Muscle of leg (tissue), 16 donors: ENCODE measurements at places on chromosomes 11 and 22.
A peak's percentile ranks its signal among the peaks of the same experiment; 100 is the strongest.

DNA sequence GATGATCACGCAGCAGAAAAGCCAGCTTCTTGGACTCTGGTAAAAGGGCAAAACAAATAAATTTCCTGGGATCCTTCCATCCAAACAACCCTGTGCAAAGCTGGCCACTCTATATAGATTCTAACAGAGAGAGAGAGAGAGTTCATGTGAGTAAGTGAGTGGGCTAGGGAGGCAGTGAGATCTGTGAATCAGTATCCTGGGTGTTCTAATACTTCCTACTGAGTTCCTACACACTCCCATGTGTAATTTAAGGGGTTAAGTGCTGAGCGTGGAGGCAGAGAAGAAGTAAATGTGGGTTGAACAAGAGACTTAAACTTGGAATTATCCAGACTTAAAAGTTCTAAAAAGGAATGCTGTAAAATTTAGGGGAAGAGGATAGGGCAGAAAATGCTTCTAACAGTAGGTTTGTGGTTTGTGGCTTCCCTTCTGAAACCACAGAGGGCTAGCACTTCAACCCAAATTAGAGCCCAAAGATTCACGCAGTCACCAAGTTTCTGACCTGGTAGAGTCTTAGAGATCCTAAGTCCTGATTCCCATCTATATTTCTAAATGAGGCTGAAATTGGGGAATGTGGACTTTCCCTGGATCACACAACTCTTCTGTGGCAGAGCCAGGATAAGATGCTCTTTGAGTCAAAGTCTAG, 413.9 kb downstream of the TENM4 start:
- DNase-seq: no peak
- H3K27ac ChIP-seq: no peak overlapping the region
- H3K27me3 ChIP-seq: peaks cover 3% of the 10 kb centered on the region
- H3K4me1 ChIP-seq: peaks cover 21% of the 10 kb centered on the region
- H3K36me3 ChIP-seq: no peaks in the 10 kb centered on the region
- no peak overlapping the region for H3K4me3 ChIP-seq

DNA sequence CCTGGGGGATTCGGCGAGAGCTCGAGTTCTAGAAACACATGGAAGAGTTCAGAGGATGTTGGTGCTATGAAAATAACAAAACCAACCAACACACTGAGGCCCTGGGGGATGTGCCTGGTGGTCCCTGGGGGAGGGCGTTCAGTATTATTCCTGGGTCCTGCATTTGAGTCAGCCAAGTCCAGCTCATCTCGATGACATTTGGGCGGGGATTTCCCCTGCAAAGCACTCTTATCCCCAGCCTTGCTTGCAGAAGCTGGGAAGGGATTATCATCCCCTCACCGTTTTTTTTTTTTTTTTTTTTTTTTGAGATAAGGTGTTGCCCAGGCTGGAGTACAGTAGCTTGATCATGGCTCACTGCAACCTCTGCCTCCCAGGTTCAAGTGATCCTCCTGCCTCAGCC, 2.1 kb upstream of the SMIM38 start:
- no peak for DNase-seq
- H3K27me3 ChIP-seq: peaks cover 5% of the 10 kb centered on the region
- no peak overlapping the region for H3K4me3 ChIP-seq

GRCh38 chr22:46054091-46055073, 77.4 kb upstream of the WNT7B start:
- H3K36me3 ChIP-seq: peaks cover 15% of the 10 kb centered on the region
- H3K27me3 ChIP-seq: no peaks in the 10 kb centered on the region
- peak overlapping the region; percentile 90 for H3K27ac ChIP-seq
- peak; percentile 95 for DNase-seq

DNA sequence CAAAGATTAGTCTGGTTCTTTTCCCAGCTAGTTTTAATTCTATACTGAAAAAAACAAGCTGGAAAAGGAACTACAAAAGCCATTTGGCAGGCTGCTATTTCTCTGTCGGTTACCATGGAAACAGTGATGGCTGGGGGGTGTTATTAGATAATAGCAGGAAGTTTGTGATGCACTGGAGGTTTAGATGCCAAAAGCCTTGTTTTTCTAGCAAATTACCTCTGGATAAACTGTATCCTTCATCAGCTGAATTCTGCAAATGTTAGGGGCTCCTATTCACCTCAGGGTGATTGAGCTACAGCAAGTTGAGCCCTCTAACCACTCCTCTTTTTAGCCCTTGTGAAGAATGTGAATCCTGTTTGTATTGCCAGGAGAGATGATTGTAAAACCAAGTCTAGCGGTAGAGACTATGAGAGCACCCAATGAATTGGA, 25.2 kb downstream of the ALKBH3 start:
- H3K4me3 ChIP-seq: no peak overlapping the region
- DNase-seq: peak; percentile 95
- H3K36me3 ChIP-seq: peaks cover 30% of the 10 kb centered on the region

DNA sequence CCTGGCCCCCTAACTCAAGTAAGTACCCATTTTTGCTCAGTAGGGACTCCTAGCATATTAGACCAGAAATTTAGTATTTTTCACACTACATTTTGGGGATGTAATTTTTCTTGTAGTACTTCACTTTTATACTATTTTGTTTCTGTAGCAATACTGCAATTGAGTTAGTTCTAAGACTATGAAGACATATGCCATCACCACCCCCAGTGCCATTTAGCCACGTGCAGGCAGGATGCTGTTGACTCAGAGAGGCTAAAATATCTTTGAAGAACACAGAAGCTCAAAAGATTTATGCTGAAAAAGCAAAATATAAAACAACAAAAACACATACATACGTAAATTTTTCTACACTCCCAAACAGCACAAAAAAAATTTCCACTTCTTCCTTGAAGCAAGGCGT, 29.1 kb upstream of the DLAT start:
- no peaks in the 10 kb centered on the region for H3K4me1 ChIP-seq
- H3K27ac ChIP-seq: no peak overlapping the region
- H3K4me3 ChIP-seq: no peak overlapping the region
- H3K36me3 ChIP-seq: peaks cover 46% of the 10 kb centered on the region
- DNase-seq: no peak
- no peaks in the 10 kb centered on the region for H3K27me3 ChIP-seq

DNA sequence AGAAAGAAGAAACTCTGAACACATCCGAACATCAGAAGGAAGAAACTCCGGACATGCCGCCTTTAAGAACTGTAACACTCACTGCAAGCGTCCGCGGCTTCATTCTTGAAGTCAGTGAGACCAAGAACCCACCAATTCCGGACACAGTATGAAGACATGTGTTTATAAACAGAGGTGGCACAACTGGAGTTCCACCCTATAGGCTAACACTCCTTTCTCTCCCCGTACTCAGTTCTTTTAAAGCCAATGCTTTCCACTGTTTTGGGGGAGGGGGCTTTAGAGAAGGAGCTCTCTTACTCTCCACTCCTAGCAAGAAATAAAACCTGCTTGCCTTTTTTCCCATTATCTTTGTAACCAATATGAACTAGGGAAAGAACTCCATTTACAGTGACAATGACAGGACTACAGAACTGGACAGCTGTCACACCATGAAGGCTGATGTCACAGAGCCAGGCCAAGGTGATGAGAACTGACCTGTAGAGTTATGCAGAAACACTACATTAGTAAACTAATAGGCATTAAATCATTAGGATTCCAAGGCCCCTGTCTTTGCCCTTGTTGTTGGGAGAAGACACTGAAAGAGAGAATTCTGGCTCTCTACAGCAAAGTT, 733 bp downstream of the TRIM5 start:
- peak overlapping the region; percentile 99 for H3K27ac ChIP-seq
- no peak for DNase-seq
- peak overlapping the region; percentile 66 for H3K4me3 ChIP-seq
- peaks cover 8% of the 10 kb centered on the region for H3K36me3 ChIP-seq
- no peaks in the 10 kb centered on the region for H3K27me3 ChIP-seq

GRCh38 chr11:27468209-27468994, 4.2 kb downstream of the LGR4 start:
- H3K4me3 ChIP-seq: no peak overlapping the region
- peaks cover under 1% of the 10 kb centered on the region for H3K27me3 ChIP-seq
- H3K27ac ChIP-seq: no peak overlapping the region
- peak; percentile 38 for DNase-seq
- H3K36me3 ChIP-seq: no peaks in the 10 kb centered on the region
- H3K4me1 ChIP-seq: peaks cover 18% of the 10 kb centered on the region
